Left renal pelvis (tissue), 4 donors: ENCODE measurements at places on chromosomes 5 and 9.

- no peak for DNase-seq
Measured at GRCh38 chr5:18380729-18381362, 746.6 kb downstream of the TAF11L14 start.

- DNase-seq, result no peak
Measured at GRCh38 chr5:64019746-64020145, 57.5 kb upstream of the HTR1A start.

DNA sequence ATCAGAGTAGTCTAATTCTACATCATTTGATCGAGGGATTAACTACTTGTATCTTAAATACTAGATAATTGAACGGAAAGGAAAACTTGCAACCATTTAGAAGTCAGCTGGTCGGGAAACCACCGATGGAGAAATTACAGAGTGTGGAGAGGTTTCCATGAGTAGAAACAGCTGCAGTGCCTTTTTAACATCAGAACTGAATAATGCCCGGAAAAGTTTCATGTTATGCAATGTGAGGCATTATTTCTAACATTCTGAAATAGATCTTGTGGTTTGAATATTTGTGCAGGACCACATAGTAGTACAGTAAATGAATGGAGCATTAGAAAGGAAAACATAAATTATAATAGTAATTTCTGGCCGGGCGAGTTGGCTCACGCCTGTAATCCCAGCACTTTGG, 88.1 kb upstream of the RNF180 start:
- DNase-seq, result no peak

GRCh38 chr5:172052450-172053236, 46.2 kb upstream of the FBXW11 start:
- no peak for DNase-seq

DNA sequence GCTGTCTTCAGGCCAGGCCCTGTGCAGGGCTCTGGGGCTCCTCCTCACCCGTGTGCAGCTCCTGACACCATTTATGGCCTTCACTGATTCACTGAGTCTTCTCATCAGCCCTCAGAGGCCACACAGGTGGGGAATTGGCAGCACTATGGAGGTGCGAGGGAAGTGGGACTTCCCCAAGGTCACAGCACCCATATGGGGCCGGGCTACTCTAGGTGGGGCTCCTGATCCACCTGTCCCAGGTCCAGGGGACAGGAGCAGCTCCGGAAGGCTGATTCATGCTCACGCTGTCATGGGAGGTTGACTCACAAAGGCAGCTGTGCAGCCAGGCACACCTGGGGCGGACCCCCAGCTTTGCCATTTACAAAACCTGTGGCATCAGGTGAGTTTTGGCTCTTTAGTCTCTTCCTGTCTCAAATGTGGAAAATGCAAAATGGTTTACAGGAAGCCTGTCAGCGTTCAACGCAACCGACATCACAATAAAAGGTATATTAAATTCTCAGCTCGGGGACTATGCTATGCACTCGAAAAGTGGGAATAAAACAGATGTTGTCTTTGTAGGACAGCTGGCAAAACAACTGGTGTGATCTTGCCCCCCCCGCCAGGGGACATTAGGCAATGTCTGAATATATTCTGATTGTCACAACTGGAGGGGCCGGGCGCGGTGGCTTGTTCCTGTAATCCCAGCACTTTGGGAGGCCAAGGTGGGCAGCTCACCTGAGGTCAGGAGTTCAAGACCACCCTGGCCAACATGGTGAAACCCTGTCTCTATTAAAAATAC, 15.0 kb downstream of the NAIF1 start:
- DNase-seq, result no peak

DNA sequence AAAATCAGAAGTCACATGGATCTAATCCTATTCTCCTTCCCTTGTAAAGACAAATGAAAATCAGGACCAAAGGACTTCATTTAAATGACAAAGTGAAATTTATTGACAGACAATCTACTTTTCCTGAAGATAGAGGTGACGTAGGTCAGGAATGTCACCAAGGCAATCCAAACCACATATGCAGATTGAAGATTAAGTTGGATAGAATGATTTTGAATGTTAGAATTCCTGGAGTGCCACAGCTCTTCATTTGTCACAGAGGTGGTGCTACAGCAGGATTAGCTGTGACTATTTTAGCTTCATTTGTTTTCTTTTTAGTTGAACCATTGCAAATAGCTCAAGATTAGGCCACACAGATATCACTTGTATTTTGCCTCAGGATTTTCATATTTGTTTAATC, 736.0 kb upstream of the ARRDC3 start:
- DNase-seq, result no peak

DNA sequence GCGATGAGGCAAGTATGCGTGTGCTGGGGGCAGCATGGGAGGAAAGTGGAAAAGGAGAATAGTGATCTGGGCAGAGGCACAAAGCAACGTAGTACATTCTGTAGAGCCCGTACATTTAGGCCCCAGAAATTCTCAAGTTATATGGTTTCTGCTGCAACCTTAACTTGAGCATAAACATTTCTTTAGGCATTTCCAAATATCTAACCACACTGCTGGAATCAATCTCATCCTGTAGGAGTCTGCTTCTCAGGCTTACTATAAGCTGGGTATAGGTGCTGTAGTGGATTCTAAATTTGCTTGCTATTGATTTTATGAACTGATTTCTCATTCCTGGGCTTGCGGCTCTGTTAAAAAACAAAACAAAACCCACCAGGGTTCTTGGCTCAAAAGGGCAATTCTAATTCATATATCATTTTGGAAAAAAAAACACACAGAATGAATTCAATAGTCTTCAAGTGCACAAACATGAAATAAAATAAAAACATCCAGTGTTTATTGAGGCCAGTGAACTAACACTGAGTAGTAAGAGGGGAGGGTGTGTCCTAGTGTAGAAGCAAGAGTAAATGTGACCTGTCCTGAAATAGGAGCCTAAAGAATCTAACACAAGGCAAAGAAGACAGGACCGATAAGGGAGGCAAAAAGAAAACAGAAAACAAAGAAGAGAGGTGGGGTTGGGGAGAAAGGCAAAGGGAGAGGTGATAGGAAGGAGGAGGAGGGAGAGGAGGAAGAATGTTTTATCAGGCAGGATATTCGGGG, 145.5 kb upstream of the LHFPL2 start:
- no peak for DNase-seq

- DNase-seq, result no peak
Measured at GRCh38 chr5:130706696-130707095, 458.4 kb downstream of the HINT1 start.

- no peak for DNase-seq
Measured at GRCh38 chr5:160297004-160297403, 15.4 kb downstream of the CCNJL start.
